ENCODE measurements at places on chromosomes 5 and 9.

DNA sequence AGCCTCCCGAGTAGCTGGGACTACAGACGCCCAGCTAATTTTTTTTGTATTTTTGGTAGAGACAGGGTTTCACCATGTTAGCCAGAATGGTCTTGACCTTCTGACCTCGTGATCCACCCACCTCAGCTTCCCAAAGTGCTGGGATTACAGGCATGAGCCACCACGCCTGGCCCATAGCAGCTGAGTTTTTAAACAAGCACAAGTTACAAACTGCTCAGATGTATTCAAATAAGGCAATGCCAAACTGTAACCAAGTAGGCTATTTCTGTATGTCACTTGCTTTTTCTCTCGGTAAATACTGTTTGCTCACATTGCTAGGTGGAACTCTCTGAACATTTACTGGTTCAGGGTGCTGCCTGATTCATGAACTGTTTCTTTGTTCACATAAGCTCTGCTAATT lies 799.3 kb upstream of the NUDT12 start:
- DNase-seq, result peak; percentile 9

DNA sequence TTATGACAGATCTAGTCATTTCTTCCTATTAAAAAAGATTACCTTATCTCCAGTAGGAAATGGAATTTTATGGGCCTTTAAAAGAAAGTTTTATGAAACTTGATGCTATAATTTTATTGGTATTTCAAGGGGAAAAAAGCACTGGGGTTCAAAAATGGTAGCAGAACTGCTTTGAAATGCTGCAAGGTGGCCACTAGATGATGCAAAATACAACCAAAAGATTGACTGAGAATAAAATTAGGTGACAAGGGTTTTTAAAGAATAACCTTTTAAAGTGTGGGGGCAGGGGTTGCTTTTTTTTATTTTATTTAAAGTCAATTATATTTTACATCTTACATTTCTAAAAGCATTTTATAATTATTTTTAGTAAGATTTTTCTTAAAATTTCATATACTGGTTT lies 61.7 kb downstream of the KLF9 start:
- no peak for DNase-seq

GRCh38 chr5:121171361-121171760 lies 680.3 kb upstream of the FTMT start:
- DNase-seq, result no peak

GRCh38 chr5:172758834-172759149 lies 12.2 kb downstream of the DUSP1 start:
- no peak for DNase-seq

DNA sequence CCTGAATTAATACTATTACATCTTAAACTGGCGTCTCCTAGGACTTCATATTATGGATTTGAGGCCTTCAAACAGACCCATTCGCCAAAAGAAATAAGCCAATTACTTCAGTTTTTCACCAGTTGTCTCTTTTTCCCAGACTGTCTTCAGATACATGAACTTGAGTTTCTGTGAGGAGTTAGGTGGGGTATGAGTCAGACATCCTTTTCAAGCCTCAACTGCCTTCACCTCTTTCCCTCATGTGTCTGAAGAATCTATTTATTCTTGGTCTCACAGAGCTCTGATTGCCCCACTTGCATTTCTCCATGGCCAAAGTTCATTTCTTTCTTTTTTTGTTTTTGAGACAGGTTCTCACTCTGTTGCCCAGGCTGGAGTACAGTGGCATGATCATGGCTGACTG lies 12.5 kb downstream of the WNT8A start:
- no peak for DNase-seq

- DNase-seq, result no peak
These were observed 1262.0 kb upstream of the WWC1 start for GRCh38 chr5:167029488-167029887.

GRCh38 chr9:121906074-121906870 lies 186.8 kb downstream of the TTLL11 start:
- no peak for DNase-seq

- DNase-seq, result peak; percentile 19
These were observed 17.2 kb upstream of the RGS3 start for GRCh38 chr9:113446323-113446740.

GRCh38 chr5:39542511-39543285 lies 117.9 kb upstream of the DAB2 start:
- no peak for DNase-seq

DNA sequence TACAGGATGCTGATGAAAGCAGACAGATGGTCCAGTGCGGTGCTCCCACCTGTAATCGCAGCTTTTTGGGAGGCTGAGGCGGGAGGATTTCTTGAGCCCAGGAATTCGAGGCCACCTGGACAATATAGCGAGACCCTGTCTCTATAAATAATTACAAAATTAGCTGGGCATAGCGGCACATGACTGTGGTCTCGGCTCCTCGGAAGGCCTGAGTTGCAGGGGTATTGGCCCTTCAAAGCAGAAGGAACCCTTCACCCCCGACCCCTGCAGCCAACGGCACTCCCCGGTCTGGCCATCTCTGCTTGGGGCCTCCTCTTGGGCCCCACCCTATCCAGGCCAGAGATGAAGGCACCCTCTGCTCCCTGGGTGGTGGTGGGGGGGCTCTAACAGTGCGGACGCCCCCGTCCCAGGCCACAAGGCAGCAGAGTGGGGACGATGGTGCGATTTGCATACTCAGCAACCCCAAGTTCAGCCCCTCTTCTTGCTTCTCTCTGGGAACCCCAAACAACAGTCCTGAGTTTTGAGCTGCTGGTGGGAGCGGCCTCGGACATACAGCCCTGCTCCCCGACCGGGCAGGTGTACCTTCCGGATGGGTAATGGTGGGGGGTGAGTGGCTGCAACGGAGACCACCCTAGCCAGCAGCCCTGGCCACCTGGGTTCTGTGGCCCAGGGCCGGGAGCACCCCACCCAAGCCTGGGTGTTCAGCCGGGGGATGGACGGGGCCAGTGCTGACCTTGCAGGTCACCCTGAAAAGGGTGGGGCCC lies 50.7 kb downstream of the NACC2 start:
- no peak for DNase-seq

DNA sequence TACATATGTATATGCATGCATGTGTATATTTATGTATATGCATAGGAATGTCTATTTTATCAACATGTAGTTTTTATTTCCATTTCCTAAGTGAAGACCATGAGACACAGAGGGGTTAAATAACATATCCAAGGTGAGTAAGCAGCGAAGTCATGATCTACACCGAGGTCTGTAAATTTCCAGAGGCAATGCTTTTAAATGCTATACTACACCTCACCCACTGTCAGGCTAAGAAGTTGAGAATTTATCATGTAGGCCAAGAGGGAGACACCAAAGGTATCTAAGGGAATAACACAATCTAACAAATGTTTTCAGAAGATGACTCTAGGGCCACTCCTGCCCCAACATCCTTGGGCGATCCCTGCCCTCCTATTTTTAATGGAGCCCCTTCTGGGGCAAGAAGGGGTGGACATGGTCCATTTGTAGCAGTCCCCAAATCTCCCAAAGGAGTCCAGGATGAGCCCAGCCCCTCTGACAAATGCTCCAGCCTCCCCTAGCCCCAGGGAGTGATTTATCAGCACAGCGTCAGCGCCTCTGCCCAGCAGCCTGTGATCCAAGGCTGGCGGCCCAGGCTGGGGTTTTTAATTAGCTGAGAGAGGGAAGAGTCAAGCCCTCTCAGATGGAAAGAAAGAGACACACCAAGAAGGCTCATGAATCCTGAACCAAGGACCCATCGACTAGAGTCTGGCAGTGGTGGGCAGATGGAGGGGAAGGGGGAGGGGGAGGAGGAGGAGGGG lies 339.9 kb downstream of the ASTN2 start:
- DNase-seq, result peak; percentile 61

DNA sequence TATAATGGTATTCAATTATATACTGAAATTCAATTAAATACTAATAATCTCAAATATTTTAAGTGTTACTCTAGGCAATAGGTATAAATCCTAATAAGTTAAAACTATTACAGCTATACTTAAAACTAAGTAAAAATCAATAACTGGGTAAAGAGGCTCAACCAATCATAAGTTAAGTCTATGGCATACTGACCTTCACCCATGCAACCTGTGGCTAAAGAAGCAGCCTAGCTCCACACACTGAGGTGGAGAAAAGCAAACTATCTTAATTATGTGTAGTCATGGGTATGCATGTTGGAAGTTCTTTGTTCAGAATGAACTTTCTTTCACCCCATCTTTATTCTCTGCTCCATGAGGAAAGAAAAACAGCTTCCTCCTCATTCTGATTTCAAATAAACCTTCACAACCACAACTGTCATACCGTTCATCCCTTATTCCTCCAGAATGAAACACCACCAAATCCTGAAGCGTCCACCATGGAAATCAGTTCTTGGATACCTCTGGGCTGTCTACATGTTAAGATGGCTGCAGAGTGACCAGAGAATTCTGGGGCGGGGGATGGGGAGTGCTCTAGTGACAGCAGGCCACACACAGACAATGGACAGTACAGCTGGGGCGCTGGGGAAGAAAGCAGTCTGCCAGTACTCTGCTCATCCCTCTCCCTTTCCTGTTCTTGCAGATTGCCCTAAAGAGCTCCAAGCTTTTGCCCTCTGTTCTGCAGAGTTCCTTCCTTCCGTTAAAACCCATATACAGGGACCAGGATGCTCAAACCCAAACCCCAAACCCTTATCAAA lies 62.3 kb downstream of the RIGI start:
- peak; percentile 2 for DNase-seq

GRCh38 chr9:14317667-14318320 lies 3.9 kb upstream of the NFIB start:
- no peak for DNase-seq

DNA sequence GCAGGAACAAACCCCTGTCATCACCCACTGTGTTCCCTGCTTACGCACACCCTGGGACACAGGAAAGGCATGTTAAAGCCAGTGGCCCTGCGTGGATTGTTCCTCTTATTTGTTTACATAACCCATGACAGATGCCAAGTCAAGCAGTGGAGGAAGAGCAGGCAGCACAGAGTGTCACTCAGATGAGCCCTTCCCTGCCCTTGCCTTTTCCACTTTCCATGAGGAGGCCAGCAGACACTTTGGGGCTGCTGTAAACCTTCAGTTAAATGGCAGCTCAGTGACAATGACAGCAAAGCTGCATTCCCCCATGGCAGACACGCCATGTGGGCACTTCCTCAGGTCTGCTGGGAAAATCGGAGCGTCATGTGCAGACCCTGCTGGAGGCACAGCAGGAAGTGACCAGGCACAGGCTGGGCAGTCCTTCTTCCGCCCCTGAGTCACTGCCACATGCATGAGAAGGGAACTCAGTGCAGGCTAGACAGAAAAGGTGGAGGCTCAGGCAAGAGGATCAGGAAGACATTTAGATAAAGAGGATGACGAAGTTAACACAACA lies 216.8 kb upstream of the PIK3R1 start:
- no peak for DNase-seq

- peak; percentile 16 for DNase-seq
These were observed 80.2 kb downstream of the NTNG2 start for GRCh38 chr9:132241840-132242620.

- no peak for DNase-seq
These were observed 10.5 kb downstream of the LHX6 start for GRCh38 chr9:122218071-122218934.

DNA sequence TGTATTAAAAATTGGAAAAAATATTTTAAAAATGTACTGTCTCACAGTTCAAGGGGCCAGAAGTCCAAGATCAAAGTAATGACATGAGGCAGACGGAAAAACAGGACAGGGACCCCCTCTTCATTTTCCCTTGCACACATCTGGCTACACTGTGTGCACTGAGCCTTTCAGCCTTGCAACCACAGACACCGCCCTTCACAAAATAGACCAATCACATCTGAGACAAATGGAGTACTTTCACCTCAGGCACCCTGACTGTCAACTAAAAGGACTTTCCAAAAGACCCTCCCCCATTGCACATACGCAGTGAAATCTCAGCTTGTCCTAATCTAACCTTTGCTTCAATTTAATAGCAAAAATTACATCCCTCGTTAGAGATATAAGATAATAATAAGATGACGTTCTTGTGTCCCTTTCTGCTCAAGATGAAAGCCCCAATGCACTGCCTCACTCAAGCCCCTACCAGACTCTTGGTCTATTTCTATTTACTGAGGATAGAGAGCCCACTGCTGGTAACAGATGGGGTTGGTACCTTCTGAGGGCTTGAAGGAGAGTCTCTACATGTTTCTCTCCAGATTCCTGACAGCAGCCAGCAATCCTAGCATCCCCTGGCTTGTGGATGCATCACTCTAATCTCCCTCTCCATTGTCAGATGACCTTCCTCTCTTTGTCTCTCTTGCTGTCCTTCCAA lies 514.8 kb upstream of the ADAMTS16 start:
- no peak for DNase-seq

DNA sequence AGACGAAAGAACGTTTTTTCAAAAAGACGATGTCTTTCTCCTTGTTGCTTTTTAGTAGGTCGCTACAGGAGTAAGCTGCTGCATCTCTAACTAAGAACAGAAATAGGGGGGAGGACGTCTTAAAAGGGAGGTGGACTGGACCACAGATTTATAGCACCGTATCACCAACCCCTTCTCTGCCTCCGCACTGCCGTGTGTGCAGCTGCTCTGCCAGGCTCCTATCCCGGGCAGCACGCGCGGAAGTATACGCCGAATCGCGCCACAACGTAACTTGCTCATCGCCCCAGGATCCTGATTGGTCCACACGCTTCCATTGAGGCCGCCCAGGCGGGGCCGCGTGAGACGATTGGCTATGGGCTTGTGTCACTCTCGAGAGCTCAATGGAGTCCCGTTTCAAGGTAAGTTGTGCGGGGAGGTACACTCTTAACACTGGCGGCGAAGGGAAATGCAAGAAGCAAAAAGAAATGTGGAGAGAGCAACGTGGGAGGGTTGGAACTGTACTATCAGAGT lies at the start of gene ELAVL2:
TSS of gene ELAVL2 (minus strand) at position 121 of the 510 bp plus-strand sequence. CDS start 64,006 bp downstream, outside the sequence.
- DNase-seq, result peak; percentile 83

- no peak for DNase-seq
These were observed 21.7 kb upstream of the VLDLR start for GRCh38 chr9:2599896-2600295.

- no peak for DNase-seq
These were observed 6.1 kb upstream of the TNIP1 start for GRCh38 chr5:151086905-151087360.

DNA sequence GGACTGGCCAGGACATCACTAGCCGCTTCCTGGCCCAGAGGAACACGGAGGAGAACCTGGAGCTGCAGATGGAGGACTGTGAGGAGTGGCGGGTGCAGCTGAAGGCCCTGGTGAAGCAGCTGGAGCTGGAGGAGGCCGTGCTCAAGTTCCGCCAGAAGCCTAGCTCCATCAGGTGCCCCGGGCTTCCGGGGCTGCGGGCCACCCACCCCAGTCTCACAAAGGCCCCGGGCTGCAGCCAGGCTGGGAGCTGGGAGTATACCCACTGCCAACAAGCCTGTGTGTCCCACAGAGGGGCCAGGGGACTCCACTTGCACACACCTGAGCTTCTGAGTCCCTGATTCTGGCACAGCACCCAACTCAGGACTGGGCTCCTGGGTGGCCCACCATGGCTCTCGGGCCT lies 1.7 kb upstream of the RABL6 start:
- no peak for DNase-seq

GRCh38 chr9:106761493-106761892 lies 101.5 kb upstream of the ZNF462 start:
- DNase-seq, result no peak

DNA sequence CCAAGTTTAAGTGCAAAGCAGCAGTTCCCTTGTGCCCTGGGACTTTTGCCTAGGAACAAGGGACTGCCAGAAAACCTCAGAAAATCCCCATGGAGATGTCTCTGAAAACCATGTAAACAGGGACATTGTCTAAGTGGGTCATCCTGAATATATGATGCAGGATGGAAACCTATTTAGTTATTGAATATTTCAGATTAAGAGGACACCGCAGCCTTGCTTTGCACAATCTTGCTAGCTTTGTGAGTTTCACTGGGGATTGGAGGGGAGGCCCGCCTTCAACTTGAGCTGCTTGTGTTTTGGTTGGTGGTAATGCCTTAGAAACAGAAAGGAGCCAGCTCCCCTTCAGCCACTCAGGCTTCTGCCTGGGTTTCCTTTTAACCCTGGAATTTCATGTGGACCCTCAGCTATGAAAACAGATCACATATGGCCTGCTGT lies 112.8 kb downstream of the C9orf152 start:
- DNase-seq, result no peak
